Glomerular endothelial cell (primary cell): ENCODE measurements at places on chromosomes 3 and 15. TPM values are rescaled to one million over a fixed set of nuclear protein-coding genes. Genes with fewer than 3 reads are reported as not detected.

- no peak for DNase-seq
Measured at GRCh38 chr15:62887113-62887570, 155.4 kb upstream of the TPM1 start.

Gene FOXB1
- not detected in 2 replicates for total RNA-seq

Gene LIPH
- total RNA-seq, result 0.12 and 2.0 TPM in 2 replicates

DNA sequence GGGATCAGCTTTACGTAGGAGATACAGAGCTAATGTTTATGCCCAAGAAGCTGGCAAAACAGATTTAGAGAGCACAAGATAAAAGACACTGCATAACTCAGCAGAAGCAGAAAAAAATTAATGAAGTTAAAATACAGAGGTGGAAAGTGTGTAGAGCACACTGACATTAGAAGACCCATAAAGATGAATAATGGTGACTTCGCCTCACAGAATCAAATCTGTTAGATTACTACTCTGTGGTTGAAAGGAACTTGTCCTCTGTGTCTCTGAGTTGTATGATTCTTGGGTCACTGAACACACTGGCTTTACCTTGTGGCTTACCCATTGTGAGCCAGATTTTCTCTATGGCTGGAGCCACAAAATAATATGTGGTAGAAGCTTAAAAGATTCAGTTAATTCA, 224.4 kb downstream of the PLCH1 start:
- no peak for DNase-seq

GRCh38 chr15:39181940-39182339, 398.9 kb upstream of the THBS1 start:
- no peak for DNase-seq

Gene EFCC1
- total RNA-seq, result 1.8 and 3.0 TPM in 2 replicates

DNA sequence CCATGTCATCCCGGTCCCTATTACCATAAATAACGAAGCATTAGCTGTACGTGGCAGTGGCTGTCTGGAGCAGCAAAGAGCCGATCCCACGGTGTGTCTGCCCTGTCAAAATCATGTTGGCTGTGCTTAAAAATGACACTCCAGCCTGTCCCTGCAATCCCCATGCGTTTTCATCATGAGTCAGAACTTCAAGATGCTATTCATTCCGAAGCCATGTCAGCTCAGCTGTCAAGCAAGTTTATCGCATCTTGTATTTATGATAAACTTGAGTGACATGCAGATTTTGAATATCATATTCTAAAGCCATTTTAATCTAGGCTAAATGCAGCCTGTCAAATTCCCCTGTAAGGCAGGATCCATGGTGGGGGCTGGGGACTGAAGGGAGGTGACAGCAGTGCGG, 152.4 kb downstream of the TJP1 start:
- no peak for DNase-seq

Gene CD200R1L
- not detected in 2 replicates for total RNA-seq

- DNase-seq, result no peak
Measured at GRCh38 chr3:138213398-138214085, 26.4 kb downstream of the ARMC8 start.

- DNase-seq, result no peak
Measured at GRCh38 chr3:31354373-31354772, 178.4 kb upstream of the STT3B start.

- no peak for DNase-seq
Measured at GRCh38 chr15:40500568-40501330, 30.0 kb downstream of the CHST14 start.

Gene TAGLN3
- total RNA-seq, result 0.76 and 2.8 TPM in 2 replicates

- DNase-seq, result no peak
Measured at GRCh38 chr3:50995085-50995824, 320.5 kb downstream of the DOCK3 start.

Gene MUSTN1
- 2.7 TPM in 1 of 2 replicates, not detected in the other for total RNA-seq

GRCh38 chr3:155594526-155595187, 150.2 kb downstream of the PLCH1 start:
- no peak for DNase-seq

Gene VEPH1
- 68.7 and 80.8 TPM in 2 replicates for total RNA-seq

Gene ITIH4
- 0.29 TPM in 1 of 2 replicates, not detected in the other for total RNA-seq

DNA sequence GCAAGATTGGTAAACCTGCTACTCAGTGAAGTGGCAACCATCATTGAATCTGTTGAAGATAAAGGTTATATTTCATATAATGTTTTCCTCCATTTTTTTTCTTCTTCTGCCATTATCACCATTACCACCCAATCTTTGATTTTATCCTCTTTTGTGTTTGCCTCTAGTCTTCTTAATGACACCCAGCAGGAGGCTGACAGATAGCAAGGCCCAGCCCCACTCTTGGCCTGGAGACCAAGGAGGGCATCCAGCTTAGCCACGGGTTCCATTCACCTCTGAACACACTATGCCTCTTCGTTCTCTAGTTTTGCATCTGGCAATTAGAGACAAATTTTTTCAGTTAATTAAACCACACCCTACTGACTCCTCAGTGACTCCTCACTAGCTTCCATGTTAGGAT, 129.7 kb downstream of the TPRG1 start:
- no peak for DNase-seq

Gene DPH6
- total RNA-seq, result 3.7 and 25.7 TPM in 2 replicates

- DNase-seq, result no peak
Measured at GRCh38 chr15:47390208-47390765, 327.0 kb upstream of the SEMA6D start.

GRCh38 chr3:48464713-48465221, 18.2 kb downstream of the ATRIP start:
- no peak for DNase-seq

DNA sequence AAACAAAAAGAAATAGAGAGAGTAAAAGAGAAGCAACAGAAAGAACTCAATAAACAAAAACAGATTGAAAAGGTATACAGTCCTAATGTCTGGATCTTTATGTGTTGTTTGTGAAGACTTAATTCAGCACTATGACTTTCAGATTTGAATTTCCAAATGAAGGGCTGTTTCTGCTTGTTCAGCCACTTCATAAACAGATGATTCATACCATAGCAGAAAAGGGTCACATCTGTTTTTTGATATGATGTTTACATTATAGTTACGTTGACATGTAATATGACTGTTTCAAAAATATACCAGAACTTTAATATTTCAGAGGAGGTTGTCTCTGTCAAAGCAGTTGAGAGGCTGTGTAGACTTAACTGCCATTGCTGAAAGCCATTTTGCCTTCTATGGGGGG, 24.1 kb downstream of the ASB14 start:
- DNase-seq, result no peak

DNA sequence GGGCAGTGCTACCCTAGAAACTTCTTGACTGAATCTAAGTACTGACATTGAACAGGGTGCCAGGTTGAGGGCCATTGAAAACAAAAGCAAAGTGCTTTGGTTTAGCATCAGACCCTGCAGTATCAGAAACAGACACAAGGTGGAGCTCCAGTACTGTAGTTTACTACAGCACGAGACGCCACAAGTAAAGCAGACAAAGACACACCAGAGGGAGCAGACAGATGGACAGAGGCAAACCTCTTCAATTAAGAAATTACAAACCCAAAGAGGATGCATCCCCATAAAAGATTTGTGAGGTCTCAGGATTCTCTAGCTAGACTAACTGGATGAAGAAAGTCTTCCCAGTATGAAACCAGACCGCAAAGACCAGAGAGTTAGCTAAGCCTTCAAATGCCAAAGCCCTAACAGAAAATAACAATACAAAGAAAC, 16.6 kb downstream of the TOP2B start:
- peak; percentile 72 for DNase-seq

Gene CRABP1
- not detected in 2 replicates for total RNA-seq

Gene SLC12A1
- not detected in 2 replicates for total RNA-seq

DNA sequence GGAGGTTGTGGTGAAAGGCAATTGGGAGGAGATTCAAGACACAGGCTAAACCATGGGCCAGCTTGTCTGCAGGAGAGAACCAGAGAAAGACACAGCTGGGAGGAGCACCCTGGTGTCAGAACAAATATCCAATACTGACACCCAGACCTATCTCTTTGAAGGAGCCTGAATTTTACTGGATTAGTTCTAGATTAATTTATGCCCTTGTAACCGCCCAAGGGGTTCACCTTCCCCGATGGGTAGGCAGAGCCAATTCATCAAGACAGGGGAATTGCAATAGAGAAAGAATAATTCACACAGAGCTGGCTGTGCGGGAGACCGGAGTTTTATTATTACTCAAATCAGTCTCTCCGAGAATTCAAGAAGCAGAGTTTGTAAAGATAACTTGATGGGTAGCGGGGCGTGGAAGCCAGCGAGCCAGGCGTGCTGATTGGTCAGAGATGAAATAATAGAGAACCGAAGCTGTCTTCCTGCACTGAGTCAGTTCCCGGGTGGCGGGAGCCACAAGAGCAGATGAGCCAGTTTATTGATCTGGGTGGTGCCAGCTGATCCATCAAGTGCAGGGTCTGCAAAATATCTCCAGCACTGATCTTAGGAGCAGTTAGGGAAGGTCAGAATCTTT, 31.4 kb upstream of the GK5 start:
- no peak for DNase-seq

DNA sequence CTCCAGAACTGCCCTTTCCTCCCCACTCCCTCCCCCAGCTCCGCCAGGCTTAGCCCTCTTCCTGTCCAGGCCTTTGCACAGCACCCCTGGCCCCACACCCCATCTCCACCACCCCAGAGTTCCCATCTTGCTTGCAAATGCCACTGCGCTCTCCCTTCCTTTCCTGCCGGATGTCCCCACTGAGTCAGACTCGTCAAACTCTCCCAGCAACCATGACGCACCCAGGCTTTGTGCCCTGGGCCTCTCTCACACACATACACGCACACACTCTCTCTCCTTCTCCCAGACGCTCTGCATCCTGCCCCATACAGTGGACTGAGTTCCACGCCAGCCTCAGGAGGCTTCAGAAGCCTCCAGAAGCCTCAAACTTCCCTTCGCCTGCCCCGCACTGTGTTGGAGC, 2.8 kb upstream of the CCDC9B start:
- DNase-seq, result peak; percentile 86

DNA sequence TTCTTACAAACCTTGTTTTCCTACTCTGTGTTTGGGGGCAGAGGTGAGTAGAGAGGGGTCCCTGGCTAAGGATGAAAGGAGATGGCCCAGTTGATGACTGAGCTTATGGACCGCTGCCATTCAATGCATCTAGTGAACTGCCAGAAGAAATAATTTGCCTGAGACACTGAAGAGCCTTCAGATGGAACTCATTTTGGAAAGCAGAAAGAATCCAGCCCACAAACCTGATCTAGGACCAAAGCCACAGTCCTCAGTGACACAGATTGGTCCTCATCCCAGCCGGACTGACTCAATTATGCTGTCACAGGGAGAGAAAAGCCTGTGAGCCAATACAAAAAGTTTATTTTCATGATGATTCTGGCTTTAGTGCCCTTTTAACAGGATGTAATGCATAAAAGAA, 82.7 kb downstream of the CD47 start:
- no peak for DNase-seq

DNA sequence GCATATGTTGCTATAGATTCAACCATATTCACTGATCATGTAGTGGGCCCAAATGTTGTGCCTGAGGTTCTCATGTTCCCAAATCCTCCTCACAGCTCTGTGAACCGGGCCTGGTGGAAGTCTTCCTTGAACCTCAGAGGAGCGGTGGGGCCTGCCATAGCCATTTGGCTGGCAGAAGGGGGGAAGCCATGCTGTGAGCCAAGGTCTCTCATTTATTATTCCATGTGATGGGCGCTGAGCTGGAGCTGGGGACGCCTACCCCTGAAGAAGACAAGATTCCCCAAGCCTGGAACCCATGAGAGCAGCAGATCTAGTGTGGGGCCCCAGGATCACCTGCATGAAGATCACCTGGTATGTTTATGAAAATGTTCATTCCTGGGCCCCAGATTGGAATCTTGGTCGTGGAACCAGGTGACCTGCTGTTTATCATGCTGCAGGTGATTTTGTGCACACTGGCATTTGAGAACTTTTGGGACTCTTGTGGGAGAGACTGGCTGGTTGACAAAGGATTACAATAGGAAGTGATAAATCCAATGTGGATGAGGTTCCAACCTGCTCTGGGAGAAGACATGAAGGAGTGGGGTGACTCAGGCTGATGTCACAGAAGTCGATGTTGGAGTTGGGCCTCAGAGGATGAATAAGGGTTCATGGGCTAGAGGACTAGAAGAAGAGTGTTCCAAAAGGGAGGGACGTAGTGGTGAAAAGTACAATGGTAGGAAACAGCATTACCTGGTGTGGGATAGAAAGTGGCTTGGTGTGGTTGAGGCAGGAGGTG, 102.1 kb downstream of the ASB7 start:
- no peak for DNase-seq

DNA sequence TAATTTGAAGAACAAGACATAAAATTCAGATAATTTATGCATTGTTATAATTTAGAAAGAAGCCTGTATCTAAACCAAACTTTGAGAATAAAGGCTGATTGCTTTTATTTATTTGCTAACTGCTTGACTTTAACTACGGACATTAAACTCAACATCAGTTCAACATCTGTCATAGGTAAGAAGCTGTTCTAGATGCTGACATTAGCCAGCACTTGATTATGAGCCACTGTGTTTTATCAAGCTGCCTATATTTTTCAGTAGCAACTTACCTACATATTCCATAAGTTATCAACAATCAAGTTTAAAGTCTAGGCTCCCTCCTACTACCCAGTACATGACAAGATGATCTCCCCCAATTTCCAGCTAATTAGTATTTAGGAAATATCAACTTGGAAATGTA, 42.1 kb downstream of the USF3 start:
- no peak for DNase-seq

Gene CKMT1B
- not detected in 2 replicates for total RNA-seq

- DNase-seq, result no peak
Measured at GRCh38 chr3:34955680-34956079, 683.6 kb upstream of the ARPP21 start.

GRCh38 chr3:79418855-79419621, 348.8 kb downstream of the ROBO1 start:
- DNase-seq, result no peak

Gene ACSBG1
- total RNA-seq, result under 0.01 TPM in 1 of 2 replicates, not detected in the other

DNA sequence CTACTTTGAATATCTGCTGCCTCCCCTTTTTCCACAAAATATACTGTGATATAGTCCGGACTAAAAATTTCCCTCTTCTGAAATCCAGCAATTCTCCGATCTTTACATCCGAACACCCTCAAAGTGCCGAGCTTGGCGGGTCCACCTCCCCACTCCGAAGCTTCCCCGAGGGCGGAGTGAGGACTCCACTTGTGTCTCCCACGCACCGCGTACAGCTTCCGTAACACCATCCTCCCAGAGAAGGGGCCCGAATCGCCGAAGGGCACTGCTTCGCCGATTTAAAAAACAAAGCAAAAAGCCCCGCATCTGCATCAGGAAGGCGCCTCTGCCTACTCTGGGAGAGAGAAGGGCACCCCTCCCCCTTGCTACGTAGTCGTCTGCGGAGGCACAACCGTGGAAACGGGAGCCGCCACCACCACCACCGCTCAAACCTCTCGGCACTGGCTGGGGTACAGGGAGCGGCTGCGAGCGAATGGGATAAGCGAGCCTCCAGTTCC, 551 bp downstream of the NCBP2 start:
- peak; percentile 1 for DNase-seq

GRCh38 chr15:42087460-42087859, 6.9 kb downstream of the PLA2G4D start:
- DNase-seq, result no peak

DNA sequence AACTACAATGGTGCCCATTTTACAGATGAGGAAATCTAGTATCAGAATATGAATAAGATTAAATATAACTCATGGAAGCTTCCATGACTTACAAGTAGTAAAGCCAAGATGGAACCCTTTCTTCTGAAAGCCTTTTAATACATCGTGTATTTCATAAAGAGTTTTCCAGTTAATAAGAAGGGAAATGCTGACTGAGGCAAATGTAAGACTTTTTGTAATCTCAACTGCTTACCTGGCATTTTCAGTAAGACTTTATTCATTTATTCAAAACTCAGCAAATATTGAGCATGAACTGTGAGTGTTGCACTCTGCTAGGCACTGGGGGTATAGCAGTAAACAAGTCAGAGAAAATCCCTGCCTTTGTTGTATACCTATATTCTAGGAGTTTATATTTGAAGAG, 256.4 kb upstream of the THRB start:
- DNase-seq, result no peak

GRCh38 chr3:194577986-194578905, 55.0 kb downstream of the TMEM44 start:
- no peak for DNase-seq
